Karpas-422 (cell line): ENCODE measurements at places on chromosomes 11 and 22.

DNA sequence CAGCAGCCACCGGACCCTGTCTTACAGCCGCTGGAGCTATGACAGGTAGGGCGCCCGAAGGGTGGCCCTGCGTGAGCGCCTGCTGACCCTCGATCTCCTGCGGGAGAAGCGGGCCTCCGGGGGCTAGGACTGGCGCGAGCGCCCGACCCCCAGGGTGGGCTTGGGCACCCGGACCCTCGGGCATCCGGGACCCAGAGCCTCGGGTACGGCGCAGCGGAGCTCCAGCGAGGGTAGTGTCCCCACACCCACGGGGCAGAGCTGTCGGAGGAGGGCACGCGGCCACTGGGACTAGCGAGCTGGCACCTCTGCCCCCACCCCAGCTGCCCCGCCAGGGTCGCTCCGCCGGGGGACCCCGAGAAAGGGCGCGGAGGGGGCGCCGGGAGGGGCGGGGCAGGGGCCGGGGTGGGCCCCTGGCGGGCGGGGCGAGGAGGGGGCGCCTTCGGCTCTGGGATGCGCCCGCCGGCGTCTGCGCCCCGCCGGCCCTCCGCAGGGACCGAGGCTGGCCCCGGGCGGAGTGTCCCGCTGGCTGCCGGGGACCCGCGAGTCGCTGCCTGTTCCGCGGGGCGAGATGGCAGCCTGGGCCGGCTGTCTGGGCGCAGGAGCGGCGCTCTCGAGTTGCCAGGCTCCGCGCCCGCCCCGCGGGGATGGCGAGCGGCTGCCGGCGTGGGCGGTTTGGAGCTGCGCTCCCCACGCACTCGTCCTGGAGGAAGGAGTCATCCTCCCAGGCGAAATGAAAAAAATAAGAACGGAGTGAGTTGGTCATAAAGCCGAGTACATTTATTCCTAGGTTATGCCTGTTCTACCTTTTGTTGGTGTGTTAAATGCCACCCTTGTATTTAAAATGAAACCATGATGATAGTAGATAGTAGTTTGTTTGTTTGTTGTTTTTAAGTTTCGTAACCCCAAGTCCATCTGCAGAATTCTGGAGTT is 32.4 kb downstream of the EIF3F start:
- DNase-seq: no peak

DNA sequence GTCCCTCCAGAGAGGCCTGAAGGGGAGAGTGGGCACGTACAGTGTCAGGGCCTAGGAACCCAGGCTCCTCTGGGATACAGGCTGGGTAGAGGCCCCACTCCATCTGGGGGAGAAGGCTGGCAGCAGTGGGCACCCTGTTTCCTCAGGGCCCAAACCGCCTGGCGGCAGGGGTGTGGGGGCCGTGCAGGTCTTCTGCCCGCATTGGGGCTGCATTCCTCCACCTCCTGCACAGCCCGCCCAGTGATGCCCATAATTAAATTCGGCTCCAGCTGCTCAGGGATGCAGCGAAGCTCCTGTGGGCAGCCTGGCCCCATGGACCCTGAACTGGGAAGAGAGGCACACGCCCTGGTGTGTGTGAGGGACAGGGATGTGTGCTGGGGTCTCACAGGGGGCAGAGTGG is 35.4 kb downstream of the KCNQ1OT1 start:
- no peak for DNase-seq

DNA sequence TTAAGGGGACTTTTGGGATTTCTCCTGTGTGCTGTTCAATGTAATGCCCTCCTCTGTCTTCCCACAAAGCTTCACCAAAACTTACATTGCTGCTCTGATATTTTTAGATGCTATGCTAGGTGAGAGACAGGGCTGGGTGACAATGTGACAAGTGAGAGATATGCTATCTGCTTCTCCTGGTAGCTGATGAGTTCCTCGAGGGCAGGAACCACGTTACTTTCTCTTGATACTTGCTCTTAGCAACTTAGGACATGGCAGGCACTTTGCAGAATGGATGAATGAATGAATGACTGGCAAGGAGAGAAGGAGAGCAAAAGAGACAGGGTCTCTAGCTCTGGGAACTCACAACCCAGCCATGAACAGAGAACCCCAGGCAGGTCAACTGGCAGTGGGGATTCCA is 115.4 kb downstream of the C11orf58 start:
- no peak for DNase-seq

DNA sequence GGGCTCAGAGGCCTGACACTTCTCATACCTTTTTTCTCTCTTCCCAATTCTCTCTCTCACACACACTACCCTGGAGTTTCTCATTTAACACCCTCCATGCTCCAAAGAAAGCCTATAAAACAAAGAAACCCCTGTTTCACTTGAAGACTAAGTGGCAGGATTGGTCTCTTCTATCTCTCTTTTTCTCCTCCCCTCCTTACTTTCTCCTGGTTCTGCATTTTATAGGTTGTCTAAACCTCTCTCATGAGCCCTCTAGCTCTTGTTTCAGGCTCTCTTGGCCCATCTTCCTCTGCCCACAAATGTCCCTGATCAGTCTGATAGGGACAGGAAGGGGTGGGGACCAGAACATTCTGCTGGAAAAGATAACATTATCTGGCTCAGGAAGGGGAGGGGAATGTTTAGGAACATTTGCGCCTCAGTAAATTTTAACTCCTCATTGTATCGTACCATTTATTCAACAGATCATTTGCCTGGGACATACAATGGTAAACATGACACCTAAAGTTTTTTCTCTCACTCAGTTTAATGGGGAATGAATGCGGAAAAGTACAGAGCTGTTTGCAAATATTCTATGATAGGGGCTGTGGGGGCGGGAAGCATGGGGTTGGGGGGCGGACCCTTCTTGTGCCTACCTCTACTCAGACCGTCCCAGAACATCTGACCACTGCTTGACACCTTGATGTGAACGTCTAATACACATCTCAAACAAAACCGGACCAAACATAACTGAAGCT is 10.8 kb downstream of the CRYBA4 start:
- no peak for DNase-seq

- no peak for DNase-seq
Measured at GRCh38 chr11:131235328-131236298, 134.8 kb upstream of the NTM start.

DNA sequence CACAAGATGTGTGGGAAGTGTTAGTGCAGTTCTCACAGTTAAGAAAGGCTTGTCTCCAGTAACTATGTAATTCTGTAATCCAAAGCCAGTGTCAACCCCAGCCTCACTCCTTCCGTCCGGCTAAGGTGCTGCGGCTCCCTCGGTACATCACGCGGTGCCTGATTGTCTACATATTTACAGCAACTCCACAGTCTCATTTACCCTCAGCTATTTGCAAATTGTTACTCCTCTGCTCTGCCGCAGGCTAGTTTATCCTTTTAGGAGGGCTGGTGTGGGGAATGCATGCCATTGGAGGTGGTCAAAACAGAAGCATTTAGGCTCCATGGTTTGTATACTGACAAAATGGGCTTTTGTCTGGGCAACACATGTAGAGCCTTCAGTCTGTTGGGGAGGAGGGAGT is 358.3 kb downstream of the METTL15 start:
- DNase-seq: no peak

DNA sequence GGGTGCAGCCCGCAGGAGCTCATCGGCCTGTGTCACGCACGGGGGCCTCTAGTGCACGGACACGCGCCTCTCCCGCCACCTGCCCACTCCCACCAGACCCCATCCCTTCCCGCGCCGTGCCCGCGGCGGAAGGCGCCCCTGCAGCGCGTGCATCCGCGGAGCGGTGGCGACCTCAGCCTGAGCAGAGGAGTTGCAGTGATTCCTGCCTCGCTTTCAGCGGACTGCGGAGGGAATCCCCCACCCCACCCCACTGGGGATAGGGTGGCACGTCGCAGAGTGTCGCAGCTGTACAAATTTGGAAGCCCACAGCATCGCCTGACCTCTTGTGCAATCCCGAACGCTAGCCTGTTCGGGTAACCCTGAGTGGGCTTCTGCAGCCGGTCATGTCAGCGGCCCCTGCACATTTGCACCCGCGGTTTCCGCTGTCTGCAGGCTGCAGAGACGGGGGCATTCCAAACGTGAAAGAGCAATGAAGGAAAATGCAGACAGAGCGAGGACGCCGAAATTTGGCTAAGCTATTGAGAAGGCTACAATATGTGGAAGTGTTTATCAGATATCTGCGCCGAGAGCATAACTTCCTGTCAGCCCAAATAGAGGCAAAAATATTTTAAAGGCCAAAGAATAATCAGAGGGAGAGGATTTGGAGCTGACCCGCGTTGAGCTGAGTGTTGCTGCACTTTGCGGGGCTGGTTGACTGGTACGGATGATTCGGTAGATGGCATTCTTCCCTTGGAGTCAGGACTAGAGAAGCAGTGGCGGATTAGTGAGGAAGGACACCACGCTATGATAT is 617 bp upstream of the ARHGAP20 start:
- DNase-seq: no peak

DNA sequence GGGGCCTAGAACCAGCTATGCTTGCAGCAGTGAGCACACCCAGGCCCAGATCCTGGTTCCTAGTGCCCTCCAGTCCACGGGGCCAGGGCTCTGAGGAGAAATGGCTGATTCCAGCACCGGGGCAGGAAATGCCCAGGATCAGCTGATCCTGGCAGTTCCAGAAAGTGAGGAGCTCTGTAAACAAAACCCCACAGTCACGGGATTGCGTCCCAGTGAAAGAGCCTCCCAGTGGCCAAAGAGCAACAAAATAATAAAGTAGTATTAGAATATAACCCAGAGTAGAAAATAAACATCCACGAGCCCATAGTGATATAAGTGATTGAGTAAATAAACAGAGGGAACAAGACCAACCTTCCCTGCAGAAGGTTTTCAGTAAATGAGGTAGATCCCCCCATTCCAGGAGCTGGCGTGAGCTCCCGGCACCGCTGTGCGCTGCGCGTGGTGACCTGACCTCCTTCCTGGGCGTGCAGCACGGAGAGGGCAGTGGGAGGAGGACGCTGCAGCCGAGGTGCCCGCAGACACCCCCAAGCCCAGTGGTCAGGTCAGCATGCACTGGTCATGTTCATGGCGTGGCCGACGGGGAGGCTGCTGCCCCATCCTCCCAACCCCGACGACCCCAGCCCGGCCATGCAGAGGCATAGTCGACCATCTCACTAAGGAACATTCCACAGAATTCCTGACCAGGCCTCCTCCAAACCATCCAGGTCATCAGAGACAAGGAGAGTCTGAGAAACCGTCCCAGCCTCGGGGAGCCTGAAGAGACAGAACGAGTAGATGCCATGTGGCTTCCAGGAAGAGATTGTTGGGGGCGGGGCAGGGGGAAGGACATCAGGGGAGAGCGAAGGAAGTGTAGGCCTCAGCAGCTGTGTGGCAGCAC is 19.8 kb downstream of the PTDSS2 start:
- no peak for DNase-seq

DNA sequence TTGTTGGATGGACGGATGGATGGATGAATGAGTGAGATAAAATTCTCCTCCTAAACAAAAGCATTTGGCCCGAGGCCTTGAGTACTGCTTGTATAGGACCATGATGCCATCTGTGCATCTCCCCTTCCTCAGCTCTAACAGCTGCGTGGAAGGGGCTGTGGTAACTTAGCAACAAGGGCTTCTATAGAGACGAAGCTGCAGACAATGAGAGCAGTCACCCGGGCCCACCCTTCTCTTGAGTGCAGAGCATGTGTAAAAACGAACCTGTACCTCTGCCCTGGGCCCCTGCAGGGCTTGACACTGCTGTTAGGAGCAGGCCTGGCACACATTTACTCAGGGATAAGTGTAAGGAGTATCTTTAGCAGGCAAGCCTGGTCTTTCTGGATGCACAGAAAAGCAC is 391.5 kb downstream of the CADM1 start:
- DNase-seq: no peak

DNA sequence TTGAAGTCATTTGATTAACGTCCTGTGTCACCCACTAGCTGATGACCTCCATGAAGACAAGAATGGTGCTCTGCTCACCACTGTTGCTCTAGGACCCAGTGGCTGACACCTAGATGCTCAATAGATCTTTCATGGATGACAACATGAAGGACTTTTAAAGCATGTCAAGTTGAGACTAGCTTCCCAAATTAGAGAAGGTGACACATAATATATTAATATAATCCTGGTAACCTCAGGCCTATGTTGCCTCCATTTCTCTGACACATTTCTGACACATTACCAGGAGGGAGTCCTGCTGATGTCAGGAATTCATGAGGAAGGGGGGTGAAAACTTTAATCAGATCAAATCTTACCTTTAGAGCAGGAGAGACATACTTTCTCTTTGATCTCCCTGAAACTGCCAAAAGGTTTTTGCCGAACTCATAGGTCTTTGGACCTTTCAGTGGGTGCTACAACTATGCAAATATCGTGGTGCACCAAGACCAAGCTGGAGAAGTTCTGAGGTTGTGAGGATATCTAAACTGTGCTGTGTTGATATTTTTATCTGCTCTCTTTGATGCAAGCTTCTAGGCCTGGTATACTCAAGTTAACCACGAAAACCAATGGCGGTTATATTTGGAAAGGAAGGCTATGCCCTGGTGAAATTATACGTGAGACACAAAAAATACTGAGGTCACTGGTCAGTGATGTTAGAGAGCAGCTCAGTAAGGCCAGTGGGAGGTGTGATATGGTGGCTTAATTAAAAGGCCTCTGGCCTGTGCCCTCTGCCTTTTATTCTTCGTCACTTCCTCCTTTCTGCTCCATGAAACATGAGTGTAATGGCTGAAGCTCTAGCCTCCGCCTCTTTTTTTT is 13.2 kb upstream of the AMPD3 start:
- DNase-seq: peak; percentile 55

DNA sequence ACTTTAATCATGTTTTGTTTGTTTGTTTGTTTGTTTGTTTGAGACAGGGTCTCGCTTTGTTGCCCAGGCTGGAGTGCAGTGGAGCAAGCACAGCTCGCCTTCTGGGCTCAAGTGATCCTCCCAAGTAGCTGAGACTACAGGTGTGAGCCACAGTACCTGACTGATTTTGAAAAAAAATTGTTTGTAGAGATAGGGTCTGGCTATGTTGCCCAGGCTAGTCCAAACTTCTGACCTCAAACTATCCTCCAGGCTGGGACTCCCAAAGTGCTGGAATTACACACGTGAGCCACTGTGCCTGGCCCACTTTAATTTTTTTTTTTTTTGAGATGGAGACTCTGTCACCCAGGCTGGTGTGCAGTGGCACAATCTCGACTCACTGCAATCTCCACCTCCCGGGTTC is 74.8 kb upstream of the CLDN5 start:
- no peak for DNase-seq
